Occipital lobe (tissue), 3 donors: ENCODE measurements at places on chromosomes 2 and 18. TPM values are rescaled to one million over a fixed set of nuclear protein-coding genes. Genes with fewer than 3 reads are reported as not detected.

Gene RAD51AP2
- 0.47 TPM for total RNA-seq

Gene LIPG
- 18.2 TPM for total RNA-seq

Gene PROKR1
- total RNA-seq: 2.0 TPM

Gene OTOF
- 0.47 TPM for total RNA-seq

Gene NT5DC4
- not detected for total RNA-seq

Gene FSHR
- total RNA-seq: not detected

Gene DOCK10
- total RNA-seq: 8.3 TPM
